Calu3 (cell line): ENCODE measurements at places on chromosomes 11 and 22.

- no peaks in the 10 kb centered on the region for H3K27me3 ChIP-seq
- no peak for DNase-seq
- H3K27ac ChIP-seq, result no peak overlapping the region
- H3K4me3 ChIP-seq, result no peak overlapping the region
- no peaks in the 10 kb centered on the region for H3K4me1 ChIP-seq
- H3K36me3 ChIP-seq, result no peaks in the 10 kb centered on the region
These were observed 155.4 kb downstream of the ETS1 start for GRCh38 chr11:128431931-128432330.

- no peak overlapping the region for H3K27ac ChIP-seq
- no peak overlapping the region for H3K4me3 ChIP-seq
- no peaks in the 10 kb centered on the region for H3K27me3 ChIP-seq
- peaks cover 8% of the 10 kb centered on the region for H3K4me1 ChIP-seq
- no peak for DNase-seq
- peaks cover 38% of the 10 kb centered on the region for H3K36me3 ChIP-seq
These were observed 14.0 kb downstream of the MPEG1 start for GRCh38 chr11:59198726-59199125.

GRCh38 chr11:78690352-78690987 lies 115.8 kb upstream of the NARS2 start:
- DNase-seq, result no peak
- peaks cover 67% of the 10 kb centered on the region for H3K27me3 ChIP-seq
- H3K4me1 ChIP-seq, result no peaks in the 10 kb centered on the region
- H3K27ac ChIP-seq, result no peak overlapping the region
- no peaks in the 10 kb centered on the region for H3K36me3 ChIP-seq
- H3K4me3 ChIP-seq, result no peak overlapping the region

- no peak overlapping the region for H3K4me3 ChIP-seq
- no peak overlapping the region for H3K27ac ChIP-seq
- DNase-seq, result no peak
- peaks cover 7% of the 10 kb centered on the region for H3K4me1 ChIP-seq
These were observed 766 bp downstream of the IZUMO1R start for GRCh38 chr11:94305146-94305545.

DNA sequence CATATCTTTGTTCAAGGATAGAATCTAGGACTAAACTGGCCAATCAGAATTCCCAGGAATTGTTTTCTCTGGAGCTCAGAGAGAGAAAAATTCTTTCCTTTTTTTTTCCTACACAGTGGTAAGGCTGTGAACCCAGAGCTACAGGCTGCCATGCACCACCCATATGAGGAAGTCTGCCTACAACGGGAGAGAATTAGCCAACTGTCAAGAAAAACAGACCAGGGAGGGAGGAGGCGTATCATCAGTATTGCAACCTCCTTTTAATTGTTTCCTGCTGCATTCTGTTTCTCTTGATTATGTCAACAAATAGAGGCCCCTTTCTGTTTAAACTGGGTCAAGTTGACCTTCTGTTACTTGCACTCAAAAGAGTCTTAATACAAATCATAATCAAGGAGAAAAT lies 176.5 kb upstream of the UBASH3B start:
- peaks cover 20% of the 10 kb centered on the region for H3K27me3 ChIP-seq
- H3K36me3 ChIP-seq, result no peaks in the 10 kb centered on the region
- no peak overlapping the region for H3K4me3 ChIP-seq
- no peak for DNase-seq

DNA sequence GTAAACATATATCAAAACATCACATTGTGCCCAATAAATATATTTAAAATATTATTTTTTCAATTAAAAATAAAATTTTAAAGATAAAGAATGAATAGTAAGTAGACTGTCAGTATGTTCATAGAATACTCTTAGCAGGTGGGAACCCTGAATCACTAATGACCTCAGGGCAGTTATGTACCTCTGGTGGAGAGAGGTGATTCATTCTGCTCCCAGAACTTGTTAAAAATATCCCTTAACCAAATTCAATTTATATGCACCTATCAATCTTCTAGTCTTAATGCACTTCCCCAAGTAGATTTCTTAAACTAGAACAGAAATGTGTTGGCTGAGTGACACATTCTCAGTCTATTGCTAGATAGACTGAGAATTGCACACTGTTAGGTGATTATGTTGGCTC lies 183.9 kb upstream of the SYN3 start:
- H3K4me3 ChIP-seq, result no peak overlapping the region
- no peaks in the 10 kb centered on the region for H3K4me1 ChIP-seq
- H3K36me3 ChIP-seq, result no peaks in the 10 kb centered on the region
- H3K27ac ChIP-seq, result no peak overlapping the region
- no peak for DNase-seq

DNA sequence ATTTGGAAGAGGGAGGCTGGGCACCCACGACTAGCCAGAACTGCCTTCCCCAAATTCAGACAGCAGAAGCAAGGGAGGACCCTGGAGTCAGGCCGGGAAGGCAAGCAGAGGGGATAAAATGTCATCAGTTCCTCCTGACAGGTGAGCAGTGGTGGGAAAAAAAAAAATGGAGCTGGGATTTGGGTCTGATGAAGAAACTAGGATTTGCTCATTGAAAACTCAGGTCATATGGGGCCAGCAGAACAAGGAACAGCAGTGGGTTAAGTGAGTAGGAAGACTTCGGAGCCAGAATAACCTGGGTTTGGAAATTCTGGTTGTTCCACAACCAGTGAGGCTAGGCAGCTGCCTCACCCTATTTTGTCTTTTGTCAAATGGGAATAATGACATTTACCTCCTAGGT lies 28.9 kb upstream of the DRD2 start:
- DNase-seq, result no peak
- no peak overlapping the region for H3K4me3 ChIP-seq
- peaks cover 22% of the 10 kb centered on the region for H3K4me1 ChIP-seq
- no peaks in the 10 kb centered on the region for H3K27me3 ChIP-seq
- H3K27ac ChIP-seq, result no peak overlapping the region
- peaks cover 6% of the 10 kb centered on the region for H3K36me3 ChIP-seq

DNA sequence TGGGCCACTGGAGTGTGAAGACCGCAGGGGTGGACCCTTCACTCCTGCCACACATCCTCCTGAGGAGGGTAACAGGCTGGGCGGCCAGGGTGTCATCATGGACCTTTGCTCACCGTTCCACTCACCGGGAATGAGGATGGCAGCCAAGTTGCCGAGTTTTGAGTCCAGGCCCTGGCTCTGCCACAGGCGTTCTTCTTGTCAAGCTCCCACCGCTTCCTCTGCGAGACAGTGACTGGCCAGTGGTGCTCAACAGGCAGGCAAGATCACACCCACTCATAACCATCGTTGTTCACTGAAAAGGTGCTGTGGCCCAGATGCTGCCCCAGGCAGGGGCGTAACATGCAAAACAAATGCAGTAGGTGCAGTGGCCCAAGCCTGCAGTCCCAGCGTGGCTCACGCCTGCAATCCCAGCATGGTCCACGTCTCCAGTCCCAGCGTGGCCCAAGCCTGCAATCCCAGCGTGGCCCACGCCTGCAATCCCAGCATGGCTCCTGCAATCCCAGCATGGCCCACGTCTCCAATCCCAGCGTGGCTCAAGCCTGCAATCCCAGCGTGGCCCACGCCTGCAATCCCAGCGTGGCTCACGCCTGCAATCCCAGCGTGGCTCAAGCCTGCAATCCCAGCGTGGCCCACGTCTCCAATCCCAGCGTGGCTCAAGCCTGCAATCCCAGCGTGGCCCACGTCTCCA lies 5.0 kb upstream of the PANX2 start:
- no peak overlapping the region for H3K27ac ChIP-seq
- peaks cover 14% of the 10 kb centered on the region for H3K36me3 ChIP-seq
- no peaks in the 10 kb centered on the region for H3K4me1 ChIP-seq
- no peak overlapping the region for H3K4me3 ChIP-seq
- peaks cover 55% of the 10 kb centered on the region for H3K27me3 ChIP-seq
